Stimulated activated CD8-positive, alpha-beta memory T cell treated with anti-CD3 and anti-CD28 coated beads, Interleukin-15, amount 100 ng/mL, for 1 hour (primary cell): ENCODE measurements at places on chromosomes 2 and 18.

GRCh38 chr2:141380008-141380979, 750.5 kb downstream of the LRP1B start:
- DNase-seq = no peak

DNA sequence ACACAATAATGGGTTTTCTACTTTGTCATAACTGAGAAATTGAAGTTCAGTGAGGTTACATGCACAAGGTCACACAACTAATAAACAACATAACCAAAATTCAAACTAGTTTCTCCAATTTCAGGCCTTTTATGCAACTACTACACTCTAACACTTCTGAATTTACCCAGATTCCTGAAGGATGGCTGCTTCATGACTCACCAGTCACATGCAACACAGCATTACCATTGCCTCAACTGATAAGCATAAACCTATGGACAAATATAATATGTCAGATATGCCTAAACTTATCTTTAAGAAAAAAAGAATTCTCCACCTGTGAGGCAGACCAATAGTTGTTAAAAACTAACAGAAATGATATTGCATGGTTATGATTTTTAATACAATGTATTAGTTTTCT, 586.5 kb upstream of the SLC8A1 start:
- DNase-seq = no peak

DNA sequence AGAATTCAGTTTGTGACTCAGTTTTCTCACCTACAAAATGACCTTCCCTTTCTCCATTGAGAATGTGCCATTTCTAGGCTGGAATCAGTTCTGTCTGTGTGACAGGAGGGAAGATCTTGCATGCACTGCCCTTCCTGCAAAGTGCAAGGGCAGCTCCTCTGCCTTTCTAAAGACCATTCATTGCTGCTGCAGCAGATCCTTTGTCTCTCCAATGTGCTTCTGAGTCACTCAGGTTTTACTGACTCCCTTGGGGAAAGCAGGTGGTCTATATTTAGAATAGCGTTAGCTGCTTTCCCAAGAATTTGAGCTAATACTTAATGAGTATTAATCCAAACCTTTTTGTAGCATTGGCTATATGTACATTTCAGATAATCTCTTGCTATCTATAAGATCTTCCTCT, 62.5 kb downstream of the DAW1 start:
- DNase-seq = no peak

- no peak for DNase-seq
These were observed 215.9 kb downstream of the IRS1 start for GRCh38 chr2:226583715-226584114.

- no peak for DNase-seq
These were observed 58.8 kb upstream of the TANK start for GRCh38 chr2:161101406-161101805.

GRCh38 chr2:31317396-31317795, 83.4 kb downstream of the EHD3 start:
- DNase-seq = no peak

DNA sequence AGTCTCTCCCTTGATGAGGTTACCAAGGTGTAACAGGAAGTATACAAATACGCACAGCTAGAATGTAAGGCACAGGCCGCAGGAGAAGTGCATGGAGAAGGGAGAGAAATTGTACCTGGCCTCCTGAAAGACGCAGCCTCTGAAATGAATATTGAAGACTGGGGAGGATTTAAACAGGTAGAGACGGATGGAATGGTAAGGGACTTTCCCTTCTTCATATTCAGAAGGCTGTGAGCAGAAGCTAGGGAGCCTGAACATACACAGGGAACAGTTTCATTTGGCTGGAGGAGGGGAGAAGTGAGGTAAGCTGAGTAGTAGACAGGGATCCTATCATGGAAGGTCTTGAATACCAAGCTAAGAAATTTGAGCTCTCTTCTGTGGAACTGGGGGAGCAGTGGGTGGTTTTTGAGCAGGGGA, 112.7 kb downstream of the ANKRD44 start:
- DNase-seq = no peak

DNA sequence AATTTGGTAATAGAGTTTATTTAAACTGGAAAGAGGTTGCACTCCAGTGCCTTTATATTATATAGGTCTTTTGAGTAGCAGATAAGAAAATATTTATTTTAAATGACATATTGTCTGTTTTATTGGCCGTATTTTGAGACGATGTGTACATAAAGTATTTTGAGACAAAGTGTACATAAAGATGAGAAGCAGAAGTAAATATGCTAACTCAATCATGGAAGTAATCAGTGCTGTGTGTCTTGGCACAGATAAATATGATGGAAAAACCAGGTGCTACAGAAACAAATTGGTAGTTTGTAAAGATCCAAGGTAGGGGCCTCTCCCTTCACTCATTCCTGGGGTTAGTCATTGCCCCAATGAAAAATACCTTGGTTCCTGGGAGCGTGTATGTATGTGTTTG, 382.9 kb downstream of the DSEL start:
- no peak for DNase-seq

GRCh38 chr2:42493468-42494354, at the start of gene KCNG3:
TSS of gene KCNG3 (minus strand) at chr2:42493982. CDS start at chr2:42493501, 481 bp downstream.
- no peak for DNase-seq

- DNase-seq = no peak
These were observed 101.6 kb upstream of the SLC1A4 start for GRCh38 chr2:64887565-64887964.

- no peak for DNase-seq
These were observed 57.8 kb downstream of the FBLN7 start for GRCh38 chr2:112195950-112196349.

DNA sequence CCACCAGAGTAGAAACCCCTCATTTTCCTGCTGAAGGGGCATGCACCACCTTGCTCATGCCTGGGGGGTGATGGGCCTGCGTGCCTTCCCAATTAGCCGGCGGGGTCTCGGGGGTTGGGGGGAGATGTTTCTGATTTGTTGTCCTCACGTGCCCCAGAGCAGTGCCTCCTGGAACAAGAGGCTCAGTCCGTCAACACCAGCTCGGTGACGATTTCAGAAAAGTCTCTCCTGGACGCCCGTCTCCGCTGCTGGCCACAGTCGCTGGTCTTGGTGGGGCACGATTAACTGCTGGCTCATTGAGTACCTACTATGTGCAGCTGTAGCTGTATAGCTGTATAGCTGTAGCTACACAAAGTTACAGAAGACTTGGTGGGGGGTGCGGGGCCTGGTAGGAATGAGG, 4.4 kb downstream of the ACKR3 start:
- no peak for DNase-seq

- no peak for DNase-seq
These were observed 195.7 kb downstream of the LPIN1 start for GRCh38 chr2:11942178-11942569.

DNA sequence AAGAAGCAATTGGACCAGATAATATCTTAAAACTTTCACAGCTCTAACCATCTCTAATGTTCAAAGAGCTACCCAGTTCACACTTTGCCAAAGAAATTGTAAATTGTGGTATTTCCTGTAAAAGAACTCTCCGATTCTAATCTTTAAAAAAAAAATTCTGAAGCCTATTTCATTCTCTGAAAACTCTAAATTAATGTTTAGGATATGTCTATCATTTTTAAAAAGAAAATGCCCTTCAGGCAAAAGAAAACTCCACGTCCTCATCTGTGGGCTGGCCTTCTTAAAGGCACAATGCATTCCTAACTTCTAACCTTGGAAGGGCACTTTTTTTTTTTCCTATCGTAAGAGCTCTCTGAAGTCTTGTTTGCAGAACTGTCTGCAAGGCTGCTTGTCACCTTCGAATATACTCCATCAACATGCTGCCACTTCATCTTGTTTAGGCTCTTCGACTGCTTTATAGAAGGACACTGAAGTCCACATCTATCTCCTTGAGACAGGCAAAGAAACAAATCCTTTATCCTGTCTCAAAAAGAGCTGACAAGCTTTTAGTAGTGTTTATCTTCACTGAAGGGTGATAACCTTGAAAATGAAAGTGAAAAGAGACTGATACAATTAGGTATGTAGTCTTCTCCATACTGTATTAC, 124.3 kb upstream of the SLC39A10 start:
- no peak for DNase-seq

GRCh38 chr2:23454501-23455120, 69.6 kb downstream of the KLHL29 start:
- no peak for DNase-seq

GRCh38 chr18:76827205-76828200, 5.1 kb downstream of the ZNF236 start:
- no peak for DNase-seq

DNA sequence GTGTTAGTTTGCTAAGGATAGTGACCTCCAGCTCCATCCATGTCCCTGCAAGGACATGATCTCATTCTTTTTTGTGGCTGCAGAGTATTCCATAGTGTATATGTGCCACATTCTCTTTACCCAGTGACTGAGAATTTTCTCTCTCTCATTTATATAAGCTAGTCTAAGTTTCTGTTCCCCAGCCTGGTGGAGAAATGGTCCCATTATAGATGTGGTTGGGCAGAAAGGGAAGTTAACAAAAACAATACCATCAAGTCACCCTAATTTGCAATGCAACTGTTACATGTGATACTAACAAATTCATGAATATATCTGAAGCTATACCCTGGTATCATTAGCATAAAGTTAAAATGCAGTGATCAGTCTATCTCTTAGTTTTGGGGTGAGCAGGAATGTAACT, 54.0 kb downstream of the DNER start:
- no peak for DNase-seq

DNA sequence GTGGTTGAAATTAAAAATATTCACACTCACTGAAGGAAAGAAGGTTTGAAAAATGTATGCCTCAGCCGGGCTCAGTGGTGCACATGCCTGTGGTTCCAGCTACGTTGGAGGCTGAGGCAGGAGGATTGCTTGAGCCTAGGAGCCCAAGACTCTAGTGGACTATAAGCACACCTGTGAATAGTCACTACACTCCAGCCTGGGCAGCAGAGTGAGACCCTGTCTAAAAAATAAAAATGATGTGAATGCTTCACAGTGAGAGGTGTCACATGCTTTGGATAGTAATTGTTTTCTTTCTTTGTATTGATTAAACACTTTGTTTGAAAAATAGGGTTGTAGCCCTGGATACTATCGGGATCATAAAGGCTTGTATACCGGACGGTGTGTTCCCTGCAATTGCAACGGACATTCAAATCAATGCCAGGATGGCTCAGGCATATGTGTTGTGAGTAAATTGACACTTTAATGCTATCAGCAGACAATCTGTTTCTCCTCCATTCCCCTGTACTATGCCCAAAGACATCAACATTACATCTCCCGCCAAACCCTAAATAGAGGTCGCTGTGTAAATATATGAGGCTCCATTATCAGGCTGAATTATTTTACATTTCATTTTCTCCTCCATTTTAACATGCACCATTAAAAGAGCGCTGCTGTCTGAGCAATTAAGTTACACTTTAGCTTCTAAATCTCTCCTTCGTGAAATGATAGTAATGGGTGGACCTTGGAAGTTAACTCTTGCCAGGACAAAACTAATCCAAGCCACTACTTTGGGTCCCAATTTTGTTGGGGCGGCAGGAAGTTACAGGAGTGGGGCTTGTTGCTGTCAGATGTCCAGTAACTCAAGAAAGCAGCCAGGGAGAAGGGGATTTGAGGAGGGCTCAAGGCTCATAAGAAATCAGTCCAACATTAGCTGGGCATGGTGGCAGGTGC, 138.3 kb upstream of the TTC39C start:
- DNase-seq = no peak

DNA sequence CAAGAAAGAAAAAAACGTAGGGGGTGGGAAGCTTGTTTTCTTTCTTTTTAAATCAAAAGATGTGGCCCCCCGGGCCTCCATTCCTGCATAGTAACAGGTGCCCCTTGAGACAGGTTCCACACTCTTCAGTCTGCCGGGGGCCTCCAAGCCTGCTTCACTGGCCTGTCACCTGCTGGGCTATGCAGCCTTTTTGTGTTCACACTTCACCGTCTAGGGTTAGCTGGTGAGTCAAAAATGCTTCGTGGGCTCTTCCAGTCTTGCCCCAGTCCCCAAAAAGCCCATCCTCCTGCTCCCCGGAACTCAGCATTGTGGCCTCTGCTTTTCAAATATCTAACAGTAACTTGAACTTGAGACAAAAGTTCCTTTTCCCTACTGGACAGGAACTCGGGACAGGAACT, 67.9 kb downstream of the POLR1A start:
- no peak for DNase-seq

GRCh38 chr18:53909668-53910067, 314.8 kb downstream of the MBD2 start:
- DNase-seq = no peak

DNA sequence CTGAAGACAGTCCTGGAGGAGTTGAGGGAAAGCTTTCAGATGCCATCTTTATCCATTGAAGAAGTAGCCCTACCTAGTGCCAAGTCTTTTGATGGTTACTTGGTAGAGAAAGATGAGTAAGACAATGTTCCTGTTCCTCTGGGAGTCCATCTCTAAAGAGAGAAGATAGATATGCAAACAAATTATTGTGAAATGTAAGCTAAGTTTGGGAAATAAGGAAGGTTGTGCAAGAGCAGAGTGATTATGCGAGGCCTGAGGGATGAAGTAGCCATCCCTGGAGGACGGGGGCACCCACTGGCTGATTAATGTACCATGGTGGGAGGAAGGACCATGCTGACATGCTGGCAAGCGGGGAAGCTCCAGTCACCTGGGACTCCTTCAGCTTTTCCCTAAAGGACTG, 994 bp upstream of the DTNA start:
- DNase-seq = no peak

DNA sequence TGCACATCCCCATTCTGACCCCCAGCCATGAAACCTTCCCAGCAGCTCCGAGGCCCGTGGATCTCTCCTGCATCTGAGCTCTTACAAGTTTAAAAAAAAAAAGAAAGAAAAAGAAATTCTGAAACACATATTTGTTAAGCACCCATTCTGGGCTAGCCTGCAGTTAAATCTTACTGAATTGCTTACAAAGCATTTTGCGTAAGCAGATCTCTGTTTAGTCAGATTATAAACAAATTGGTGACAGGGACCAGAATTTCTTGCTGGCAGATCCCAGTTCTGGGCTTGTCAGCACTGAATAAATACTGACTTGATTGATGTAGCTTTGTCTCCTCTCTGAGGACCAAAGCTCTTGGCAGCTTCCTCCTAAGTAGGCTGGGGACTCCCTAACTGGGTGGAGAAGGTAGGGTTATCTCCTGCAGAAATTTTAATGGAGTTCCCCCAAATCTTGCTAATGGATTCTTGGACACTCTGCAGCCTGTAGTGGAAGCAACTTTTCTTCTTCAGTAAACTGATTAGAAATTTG, 160.9 kb downstream of the MIB1 start:
- DNase-seq = no peak

DNA sequence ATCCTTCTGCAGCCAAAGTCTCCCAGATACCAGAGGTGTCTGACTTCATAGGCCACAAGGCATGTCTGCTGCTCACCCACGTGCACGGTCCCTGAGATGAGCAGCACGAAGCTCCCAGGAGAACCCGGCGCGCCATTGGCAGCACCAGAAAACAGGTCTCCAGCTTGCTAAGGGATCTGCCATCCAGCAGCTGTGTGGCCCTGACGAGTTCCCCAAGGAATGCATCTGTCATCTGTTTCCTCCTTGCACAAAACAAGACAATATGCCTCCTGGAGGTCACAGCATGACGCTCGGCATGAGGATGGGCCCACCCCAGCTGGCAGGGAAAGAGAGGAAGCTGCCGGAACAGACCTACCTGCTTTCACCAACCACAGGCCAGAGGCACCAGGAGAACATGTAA, 29.2 kb downstream of the HS6ST1 start:
- no peak for DNase-seq
